ENCODE measurements at places on chromosomes 6 and 20. TPM values are rescaled to one million over a fixed set of nuclear protein-coding genes. Genes with fewer than 3 reads are reported as not detected.

Gene SEL1L2
- not detected for total RNA-seq

Gene CRISP3
- total RNA-seq, result not detected

Gene LGSN
- 0.25 TPM for total RNA-seq

Gene TBC1D32
- total RNA-seq, result 8.9 TPM

Gene PAX1
- total RNA-seq, result not detected
